NCI-H1105 (cell line): ENCODE measurements at places on chromosomes 16 and 17.

- DNase-seq: no peak
Measured at GRCh38 chr16:30456302-30456701, 10.6 kb upstream of the SEPHS2 start.

GRCh38 chr17:60559995-60560859 is 34.2 kb upstream of the APPBP2 start:
- no peak for DNase-seq

DNA sequence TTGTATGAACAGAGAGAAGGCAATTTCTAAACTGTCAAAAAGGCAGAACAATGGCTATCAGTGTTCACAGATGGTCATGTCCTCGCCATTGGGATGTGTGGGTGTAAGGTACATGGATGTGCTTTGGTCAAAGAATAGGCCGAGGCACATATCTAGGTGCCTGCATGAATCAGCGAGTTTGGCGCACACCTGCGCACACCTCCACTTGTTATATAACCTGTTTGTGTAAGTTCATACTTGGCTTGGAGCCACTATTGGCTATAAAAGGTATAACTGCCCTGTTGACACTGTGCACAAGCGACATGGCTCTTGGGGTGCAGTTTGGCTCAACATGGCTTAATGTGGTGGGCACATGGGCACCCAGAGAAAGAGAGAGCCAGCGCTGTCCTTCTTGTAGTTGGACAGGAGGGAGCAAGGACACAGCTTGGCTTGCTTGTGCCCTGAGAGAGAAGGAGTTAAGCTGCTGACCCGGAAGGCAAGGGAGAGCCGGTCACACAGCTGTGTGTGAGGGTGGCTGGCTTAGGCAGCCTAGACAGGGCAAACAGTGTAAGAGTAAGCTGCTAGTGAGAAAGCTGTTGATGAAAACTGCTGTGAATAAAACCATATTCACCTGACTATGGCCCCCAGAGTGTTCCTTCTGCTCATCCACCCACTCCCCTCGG is 499.1 kb downstream of the KCNJ2 start:
- no peak for DNase-seq

DNA sequence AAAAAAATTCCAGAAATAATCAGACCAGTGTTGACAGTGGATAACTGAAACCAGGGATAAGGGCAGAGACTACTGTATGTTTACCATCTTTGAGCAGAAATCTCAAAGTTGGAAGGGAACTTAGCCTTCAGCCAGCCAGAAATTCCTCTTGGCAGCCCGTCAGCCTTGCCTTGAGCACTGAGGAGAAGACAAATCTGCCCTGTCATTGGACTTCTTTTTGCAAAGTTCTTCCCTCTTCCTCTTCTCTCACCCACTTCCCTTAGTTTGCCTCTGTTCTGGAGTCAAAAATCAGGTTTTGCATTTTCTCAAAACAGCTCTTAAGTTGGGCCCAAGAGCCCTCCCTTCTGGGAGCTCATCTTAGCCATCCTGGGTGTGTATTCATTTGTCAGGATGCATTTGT is 6.2 kb downstream of the TUFM start:
- no peak for DNase-seq

DNA sequence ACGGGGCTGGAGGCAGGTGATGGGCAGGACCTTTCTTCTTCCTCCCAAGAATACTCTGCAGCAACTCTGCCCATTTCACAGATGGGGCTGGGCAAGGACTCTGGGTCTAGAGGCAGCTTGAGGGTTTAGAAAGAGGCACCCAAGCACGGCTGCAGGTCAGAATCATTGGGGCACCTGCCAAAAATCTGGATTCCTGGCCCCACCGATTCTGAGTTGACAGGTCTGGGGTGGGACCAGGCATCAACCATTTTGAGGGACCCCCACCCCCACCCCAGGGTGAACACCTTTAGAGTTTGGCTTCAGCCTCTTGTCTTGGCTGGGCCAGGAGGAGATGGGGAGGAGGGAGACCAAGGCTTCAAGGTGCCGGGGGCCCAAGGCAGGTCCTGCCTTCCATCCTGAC is 5.3 kb downstream of the SPPL2C start:
- no peak for DNase-seq

GRCh38 chr16:2853531-2854073 is 4.4 kb downstream of the PRSS22 start:
- DNase-seq: no peak

GRCh38 chr17:68399638-68400403 is 57.5 kb downstream of the WIPI1 start:
- DNase-seq: no peak

- DNase-seq: no peak
Measured at GRCh38 chr16:12901597-12902461, at the start of gene SHISA9. SHISA9 (plus strand) TSS chr16:12901598.

GRCh38 chr16:892006-892405 is 78.8 kb downstream of the LMF1 start:
- no peak for DNase-seq

GRCh38 chr16:53198933-53199332 is 144.1 kb downstream of the CHD9 start:
- no peak for DNase-seq

- DNase-seq: no peak
Measured at GRCh38 chr16:85768199-85768598, 17.3 kb upstream of the C16orf74 start.

GRCh38 chr16:11253009-11253994 is 2.7 kb downstream of the SOCS1 start:
- DNase-seq: no peak

- no peak for DNase-seq
Measured at GRCh38 chr16:48374255-48374654, 11.0 kb downstream of the SIAH1 start.

- no peak for DNase-seq
Measured at GRCh38 chr16:12086822-12087221, 110.3 kb downstream of the SNX29 start.

DNA sequence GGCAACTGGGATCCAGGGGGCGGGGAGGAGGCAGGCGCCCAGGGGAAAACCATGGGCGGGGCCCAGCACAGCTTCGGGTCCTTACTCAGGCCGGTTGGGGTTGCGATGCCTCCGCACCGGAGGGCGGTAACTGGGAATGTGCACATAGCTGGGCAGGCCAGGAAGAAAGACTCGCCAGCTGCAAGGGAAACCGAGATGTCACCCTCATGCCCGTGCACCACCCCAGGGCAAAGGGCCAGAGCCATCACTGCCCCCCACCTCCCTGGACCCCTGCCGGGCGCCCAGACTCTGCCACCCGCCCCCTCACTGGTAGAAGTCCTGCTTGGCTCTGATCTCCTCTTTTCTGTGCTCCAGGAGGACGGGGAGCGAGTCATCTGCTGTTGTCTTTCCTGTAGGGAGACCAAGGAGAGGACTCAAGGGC is 6.7 kb downstream of the ALOX12B start:
- no peak for DNase-seq

- DNase-seq: no peak
Measured at GRCh38 chr17:17343896-17344506, 40.8 kb downstream of the NT5M start.

GRCh38 chr17:80446645-80447405 is 29.6 kb downstream of the NPTX1 start:
- no peak for DNase-seq

DNA sequence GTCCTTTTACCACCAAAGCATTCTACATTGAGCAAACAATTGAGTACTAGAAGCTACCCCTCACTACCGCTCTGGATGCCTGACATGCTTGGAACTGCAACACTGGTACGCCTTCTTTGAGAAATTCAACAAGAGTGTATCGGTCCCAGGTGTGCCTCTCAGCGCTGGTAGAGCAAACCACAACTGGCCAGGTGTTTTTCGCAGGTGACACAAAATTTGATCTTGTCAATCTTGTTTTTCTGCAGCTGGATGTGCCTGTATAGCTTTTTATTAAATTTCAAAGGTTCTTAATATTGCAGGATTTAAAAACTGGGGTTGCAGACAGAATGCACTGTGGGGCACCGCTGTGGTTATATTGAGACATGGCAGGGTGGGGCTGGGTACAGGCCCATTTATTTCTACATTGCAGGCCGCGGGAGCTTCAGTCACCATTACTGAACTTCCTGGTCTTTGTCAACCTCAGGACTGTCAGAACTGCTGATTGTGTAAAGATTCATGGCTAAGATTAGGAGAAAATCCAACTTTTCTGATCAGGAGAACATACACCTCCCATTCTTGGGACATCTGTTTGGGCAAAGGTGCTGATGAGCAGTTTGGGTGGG is 4.5 kb upstream of the SNX20 start:
- no peak for DNase-seq

DNA sequence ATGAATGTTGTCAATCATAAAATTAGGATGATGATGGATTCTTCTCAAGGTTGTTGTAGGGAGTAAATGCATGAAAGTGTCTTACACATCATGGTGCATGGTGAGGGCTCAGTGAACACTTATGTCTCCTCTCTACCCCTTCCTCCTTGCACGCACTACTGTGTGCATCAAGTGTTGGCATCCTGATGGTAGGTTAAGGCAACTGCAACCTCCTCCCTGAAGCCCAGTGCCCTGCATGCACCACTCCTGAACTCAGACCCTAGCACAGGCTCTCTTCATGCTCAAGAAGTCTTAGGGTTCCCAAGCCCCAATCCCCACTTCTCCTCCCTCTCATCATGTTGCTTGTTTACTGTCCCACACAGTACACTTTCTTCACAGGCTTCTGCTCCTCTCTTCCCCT is 105.8 kb upstream of the DNAH9 start:
- DNase-seq: no peak

DNA sequence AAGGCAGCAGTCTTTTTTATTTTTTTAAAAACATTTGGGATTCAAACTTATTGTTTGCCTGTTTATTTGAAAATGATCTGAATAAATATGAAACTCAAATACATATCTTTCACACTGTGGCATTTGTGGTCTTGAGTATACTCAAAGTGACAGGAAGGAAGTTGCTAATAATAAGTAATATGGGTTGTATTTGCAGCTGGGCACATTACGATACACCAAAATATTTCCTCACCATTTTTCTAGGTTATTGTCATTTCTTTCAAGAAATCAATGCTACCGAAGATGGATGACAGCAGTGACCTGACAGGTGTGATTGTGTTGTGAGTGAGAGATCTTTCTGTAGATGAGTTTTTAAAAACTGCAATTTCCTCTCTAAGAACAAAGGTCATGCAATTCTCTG is 665.7 kb downstream of the CDH8 start:
- DNase-seq: no peak

DNA sequence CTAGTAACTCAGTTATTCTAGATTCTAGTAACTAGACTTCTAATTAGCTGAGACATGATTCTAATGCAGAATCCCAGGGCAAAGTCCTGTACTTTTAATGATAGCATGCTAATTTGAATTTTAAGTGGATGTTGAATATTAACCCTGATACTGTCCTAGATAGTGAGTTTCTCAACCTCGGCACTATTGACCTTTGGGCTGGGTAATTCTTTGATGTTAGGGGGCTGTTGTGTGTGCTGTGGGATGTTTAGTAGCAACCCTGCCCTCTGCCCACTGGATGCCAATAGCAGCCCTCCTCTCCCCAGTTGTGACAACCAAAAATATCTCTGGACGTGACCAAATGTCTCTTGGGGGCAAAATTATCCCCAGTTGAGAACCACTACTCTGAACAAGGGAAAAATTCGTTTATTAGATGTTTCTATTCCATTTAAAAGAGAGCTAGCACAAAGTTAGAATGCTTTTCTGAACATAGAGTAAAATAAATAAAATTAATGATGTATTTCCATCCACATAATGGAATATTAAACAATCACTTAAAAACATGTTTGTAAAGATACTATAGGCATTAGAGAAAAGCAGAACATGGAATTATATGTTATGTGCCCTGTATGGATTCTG is 30.2 kb downstream of the SALL1 start:
- no peak for DNase-seq

GRCh38 chr16:69924777-69925191 is 26.4 kb upstream of the CLEC18A start:
- DNase-seq: no peak

- DNase-seq: no peak
Measured at GRCh38 chr16:81487301-81487720, 42.7 kb downstream of the CMIP start.

DNA sequence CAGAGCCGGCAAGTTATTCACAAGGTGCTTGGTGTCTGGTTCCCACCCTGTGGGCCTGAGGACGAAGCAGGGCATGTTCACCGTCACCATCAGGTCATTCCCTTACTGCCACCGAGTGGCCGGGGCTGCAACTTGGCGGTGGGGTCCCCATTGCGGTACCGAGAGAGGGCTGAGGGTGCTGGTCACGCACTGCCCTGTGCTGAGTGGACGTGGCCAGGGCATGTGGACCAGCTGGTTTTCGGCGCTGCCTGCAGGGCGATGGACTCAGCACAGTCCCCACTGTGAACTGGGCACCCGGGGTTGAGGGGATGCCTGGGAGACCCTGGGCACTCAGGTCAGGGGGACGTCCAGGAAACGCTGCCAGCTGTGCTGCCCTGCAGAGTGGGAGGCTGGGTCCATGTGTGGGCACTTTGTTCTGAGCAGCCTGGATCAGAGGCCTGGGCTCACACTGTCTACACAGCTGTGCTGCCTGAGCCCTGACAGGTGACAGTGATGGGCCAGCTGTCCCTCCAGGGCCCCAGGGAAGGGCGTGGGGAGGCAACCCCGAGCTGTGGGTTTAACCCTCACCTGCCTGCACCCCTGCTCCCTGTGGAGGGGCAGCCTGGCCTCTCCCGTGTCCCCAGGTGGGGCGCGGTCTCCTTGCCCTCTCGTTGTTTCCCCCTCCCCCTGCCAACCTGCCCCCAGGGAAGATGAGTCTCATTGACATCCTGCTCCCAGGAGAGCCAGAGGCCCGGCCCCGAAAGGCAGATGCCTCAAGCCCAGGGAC is 39.3 kb upstream of the GNG13 start:
- no peak for DNase-seq

DNA sequence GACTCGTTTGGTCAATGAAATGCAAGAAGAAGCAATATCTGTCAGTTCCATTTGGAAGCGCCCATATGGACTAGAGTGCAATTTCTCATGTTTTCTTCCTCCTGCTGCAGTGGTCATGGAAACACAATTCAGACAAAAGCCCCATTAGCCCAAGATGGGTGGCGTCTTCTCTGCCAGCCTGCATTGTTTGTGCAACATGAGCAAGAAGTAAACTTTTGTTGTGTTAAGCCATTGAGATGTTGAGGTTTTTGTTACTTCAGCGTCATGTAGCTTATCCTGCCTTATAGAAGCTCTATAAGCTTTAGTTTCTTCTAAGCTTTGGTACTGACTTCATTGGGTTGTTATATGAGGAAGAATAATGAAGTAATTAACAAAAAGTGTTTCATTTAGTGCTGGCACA is 137.4 kb downstream of the NPIPB5 start:
- no peak for DNase-seq

- no peak for DNase-seq
Measured at GRCh38 chr16:27470567-27471431, 68.8 kb downstream of the IL21R start.

GRCh38 chr16:74261068-74261467 is 35.5 kb upstream of the PSMD7 start:
- no peak for DNase-seq
